NCI-H526 (cell line): ENCODE measurements at places on chromosomes 12 and 14.

DNA sequence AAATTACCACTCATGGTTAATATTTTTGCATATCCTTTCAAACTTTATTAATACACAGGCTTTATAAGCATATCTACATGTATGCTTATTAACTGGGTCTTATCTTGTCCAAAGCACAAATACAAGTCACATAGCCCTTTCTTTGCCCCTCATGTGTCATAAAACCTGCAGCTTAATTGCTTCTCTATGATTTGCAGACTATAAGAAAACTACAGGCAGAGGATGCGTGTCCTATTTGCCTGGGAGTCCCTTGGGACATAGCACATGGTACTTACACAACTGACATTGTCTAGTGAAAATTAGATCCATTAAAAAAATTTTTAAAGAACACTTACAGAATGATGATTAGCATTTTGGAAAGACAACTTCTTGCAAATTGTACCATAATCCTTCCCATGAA is 190.5 kb upstream of the PLEKHA5 start:
- no peak for DNase-seq

DNA sequence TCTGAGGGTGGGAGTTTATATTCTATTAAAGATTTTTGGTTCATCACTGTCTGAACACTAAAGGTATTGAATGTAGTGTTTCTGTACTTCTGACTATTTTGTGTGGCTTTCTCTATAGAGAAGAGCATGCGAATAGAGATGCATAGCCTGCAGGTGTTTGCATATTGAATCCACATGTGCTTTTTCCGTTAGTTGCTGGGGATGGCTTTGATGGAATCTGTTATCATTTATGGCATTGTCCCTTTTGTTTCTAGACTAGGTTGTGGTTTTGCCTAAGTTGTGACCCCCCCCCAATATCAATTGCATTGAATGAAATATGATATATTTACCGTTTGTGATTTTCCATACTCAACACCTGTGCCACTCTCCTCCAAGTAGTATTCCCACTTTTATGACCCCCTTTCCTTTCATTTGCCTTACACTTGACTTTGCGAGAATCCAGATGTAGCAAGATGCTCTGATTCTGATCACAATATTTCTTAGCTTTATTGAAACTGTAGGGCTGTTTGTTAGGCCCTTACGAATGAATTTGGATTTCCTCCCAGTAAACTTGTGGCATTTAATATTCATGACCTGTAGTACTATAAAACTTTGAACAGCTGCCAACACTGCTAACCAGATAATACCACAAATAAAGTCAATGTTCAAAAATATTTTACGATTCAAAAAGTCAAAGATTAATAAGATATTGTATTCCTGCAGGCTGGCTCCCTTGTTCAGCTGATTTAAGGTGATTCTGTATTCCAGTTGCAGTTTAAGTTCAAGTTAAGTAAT is 176.4 kb downstream of the TMTC2 start:
- peak; percentile 11 for DNase-seq

DNA sequence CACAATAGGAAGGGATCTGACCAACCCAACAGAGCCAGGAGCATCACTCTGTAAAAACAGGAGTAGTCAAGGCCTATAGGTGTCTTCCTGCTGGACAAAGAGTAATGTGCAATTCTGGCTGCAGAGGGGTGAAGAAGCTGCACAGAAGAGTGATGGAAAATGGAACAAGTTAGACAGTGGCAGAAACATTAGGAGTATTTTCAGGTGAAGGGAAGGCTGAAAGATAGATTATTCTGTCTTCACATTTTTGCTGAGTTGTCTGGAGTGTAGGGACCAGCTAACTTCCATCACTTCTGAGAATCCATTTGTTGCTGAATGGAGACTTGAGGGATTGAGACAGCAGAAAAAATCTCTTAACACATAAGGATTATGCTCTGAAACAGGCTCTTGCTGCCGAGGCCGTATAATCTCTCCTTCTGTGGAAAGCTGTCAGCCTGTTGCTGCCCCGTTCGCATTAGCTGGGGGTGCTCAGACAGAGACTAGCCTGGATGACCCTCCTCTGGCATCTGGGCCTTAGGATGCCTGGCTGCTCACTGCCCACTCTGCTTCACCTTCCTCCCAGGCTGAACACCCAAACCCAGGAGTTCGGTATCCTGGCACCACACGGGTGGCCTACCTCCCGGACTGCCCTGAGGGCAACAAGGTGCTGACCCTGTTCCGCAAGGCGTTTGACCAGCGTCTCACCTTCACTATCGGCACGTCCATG is 3.1 kb upstream of the ARHGEF25 start:
- no peak for DNase-seq

DNA sequence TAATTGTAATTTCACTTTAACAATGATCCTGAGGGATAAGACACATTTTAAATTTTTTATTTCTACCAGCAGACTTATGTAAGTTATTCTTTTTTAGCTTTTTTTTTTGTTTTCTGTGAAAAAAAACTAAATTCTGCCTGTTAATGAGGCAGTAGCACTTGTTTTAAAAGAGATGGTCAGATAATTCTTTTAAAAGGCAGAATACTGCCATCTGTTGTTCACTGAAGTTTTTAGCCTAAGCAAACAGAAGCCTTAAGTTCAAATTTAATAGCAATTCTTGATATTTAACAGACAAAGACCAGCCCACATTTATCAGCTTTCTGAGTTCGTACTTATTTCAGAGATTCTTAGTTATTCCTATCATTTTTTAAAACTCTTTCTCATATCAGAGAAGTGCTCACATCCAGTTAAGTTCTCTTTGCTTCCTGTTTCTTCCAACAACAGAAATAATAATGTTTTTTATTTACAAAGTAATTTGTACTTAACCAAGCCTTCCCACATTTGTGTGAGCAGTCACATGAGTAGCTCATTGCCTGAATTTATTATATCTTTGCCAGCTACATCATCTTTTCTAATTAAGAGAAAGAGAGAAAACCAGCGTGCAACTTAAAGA is 93.4 kb upstream of the SLCO1C1 start:
- no peak for DNase-seq

GRCh38 chr14:36522347-36522971 is 2.4 kb upstream of the NKX2-1 start:
- DNase-seq, result no peak

- no peak for DNase-seq
These were observed 91.3 kb downstream of the TSPAN9 start for GRCh38 chr12:3168223-3169221.

- peak; percentile 36 for DNase-seq
These were observed 13.6 kb upstream of the FOXN3 start for GRCh38 chr14:89430391-89431236.

DNA sequence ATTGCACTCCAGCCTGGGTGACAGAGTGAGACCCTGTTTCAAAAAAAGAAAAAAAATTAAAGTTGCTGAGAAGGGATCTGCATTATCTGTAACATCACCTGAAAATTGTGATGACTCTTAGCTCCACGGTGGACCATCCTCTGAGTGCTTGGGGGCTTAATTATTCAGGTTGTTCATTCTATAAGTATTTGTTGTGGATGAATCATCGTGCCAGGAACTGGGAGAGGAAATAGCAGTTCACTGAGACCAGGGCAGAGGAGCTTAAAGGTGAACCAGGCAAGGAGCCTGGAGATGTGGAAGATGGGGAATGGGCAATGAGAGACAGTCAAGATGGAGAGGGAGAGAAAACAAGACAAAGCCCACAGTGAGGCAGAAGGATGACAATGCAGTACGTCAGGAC is 25.5 kb upstream of the GSC start:
- DNase-seq, result no peak

DNA sequence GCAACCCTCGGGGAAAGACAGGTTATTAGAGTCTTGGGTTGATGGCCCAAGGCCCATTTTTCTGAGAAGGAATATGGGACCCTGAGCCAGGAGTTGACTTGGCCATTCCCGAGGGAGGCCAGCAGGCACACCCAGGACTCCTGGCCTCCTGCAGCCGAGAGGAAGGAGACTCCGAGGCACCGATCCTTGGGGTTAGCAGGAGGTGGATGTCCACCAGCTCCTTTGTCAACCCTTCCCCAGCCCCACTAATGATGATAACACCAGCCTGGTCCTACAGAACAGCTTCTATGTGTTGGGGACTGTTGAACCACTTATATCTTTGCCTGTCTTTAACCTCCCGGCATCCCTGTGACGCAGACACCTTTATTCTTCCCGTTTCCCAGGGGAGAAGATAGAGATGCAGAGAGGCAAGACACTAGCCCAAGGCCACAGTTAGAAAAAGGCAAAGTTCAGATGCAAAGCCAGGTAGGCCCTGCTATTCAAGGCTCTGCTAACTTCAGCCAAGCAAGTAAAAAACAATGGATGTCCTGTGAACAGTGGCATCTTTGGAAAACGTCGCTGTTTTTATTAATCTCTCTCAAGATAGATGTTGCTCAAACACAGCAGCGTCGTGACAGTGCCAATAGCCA is 767.3 kb upstream of the TBX3 start:
- DNase-seq, result peak; percentile 74

DNA sequence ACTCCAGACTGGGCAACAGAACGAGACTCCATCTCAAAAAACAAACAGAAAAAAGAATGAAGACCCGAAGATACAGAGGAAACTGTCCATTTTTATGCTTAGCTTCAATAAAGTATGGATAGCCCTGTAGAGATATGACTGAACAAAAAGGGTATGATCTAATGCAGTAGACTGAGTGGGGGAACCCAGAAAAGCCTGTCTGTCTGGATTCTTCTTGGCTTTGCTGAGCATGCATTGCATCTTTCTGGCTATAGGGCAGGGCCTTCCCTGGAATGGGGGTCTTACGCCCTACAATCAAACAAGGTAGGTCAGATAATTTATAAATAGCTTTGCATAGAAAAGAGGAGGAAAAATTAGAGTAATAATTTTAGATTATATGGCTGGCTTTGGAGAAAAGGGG is 10.1 kb downstream of the MIA2 start:
- DNase-seq, result no peak

DNA sequence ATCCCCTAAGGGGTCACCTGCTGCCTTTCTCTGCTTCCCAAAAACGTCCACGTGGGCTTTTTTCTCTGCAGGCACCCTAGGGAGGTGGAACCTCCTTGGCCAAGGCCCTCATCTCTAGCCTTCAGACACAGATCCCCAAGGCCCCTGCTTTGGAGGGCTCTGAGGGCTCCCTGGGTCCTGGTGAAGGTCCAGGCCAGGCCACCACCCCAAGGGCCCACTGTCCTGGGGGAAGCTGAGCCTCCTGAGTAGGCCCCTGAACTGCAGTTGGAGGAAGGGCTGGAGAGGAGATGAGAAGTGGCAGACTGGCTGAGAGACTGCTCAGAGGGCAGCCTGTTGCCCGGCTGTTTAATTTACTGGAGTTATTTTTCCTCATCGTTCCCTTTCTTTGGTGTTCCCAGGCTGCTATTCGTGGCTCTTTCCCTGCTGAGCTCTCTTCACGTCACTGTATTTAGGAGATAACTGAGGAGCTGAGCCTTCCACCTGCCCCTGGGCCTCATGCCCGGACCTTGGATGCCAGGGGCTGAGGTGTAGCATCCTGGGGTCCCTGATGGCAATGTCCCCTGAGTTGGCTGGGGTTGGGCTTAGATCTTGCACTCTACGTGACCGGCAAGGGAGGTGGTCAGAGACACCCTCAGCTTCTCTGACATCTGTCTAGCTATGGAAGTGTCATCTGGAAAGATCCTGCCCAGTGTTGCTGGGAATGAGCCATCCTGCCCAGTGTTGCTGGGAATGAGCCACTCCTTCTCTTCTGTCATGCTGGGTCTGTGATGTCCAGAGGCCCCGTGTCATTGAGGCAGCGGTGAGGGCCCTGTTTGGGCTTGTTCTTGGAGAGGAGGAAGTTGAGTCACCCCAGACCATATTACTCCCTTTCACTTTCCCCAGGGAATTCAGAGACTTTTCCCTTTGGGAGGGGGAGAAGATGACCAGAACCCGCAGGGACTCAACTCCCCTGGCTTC is 139.8 kb downstream of the TSPAN9 start:
- DNase-seq, result no peak

GRCh38 chr12:79691511-79692248 is 916 bp upstream of the PAWR start:
- peak; percentile 67 for DNase-seq

- no peak for DNase-seq
These were observed 14.9 kb upstream of the SNAPC1 start for GRCh38 chr14:61747342-61747741.

GRCh38 chr12:127355061-127355841 is 911.7 kb upstream of the TMEM132C start:
- DNase-seq, result peak; percentile 49

- peak; percentile 69 for DNase-seq
These were observed 39.7 kb downstream of the KRT80 start for GRCh38 chr12:52151837-52152783.

GRCh38 chr12:89278169-89278568 is 74.1 kb downstream of the DUSP6 start:
- no peak for DNase-seq

- DNase-seq, result no peak
These were observed 336.3 kb downstream of the NOVA1 start for GRCh38 chr14:26261368-26262122.
